NCI-H2081 treated with DMSO at 0.1 percent for 48 hours (cell line): ENCODE measurements at places on chromosomes 12 and 14.

DNA sequence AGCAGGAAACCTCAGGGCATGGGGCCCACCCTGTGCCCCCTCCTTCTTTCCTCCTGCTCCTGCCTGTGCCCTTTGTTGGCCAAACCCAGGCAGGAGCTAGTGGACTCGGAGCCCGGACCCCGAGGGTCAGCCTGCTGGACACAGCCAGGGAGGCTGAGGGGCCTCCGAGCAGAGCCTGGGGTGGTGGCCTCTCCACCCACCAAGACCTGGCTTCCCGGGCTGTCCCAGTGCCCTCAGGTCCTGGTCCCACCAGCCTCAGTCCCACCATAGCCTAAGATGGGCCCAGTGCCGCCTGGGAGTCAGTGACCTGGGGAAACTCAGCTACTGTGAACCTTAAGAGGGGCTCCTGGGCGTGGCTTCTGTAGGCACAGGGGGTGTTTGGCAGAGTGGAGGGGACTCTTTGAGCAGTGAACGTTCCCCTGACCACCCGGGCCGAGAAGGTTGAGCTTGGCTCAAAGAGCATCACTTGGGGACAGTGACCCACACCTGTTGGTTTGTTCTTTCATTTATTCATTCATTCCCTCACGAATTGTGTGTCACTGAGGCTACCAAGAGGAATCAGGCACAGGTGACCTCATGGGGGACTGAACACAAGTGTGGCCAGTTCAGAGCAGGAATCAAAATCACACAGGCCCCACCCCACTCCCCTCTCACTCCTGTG lies 266.1 kb downstream of the ADGRD1 start:
- DNase-seq = no peak

- DNase-seq = no peak
Observed at GRCh38 chr12:29581631-29582030, 84.1 kb upstream of the OVCH1 start.

GRCh38 chr12:92796650-92797049 lies 93.9 kb downstream of the PLEKHG7 start:
- DNase-seq = no peak

- DNase-seq = no peak
Observed at GRCh38 chr12:114710151-114710550, 26.2 kb upstream of the TBX3 start.

- DNase-seq = no peak
Observed at GRCh38 chr12:46260124-46260912, 8.5 kb downstream of the SLC38A1 start.

DNA sequence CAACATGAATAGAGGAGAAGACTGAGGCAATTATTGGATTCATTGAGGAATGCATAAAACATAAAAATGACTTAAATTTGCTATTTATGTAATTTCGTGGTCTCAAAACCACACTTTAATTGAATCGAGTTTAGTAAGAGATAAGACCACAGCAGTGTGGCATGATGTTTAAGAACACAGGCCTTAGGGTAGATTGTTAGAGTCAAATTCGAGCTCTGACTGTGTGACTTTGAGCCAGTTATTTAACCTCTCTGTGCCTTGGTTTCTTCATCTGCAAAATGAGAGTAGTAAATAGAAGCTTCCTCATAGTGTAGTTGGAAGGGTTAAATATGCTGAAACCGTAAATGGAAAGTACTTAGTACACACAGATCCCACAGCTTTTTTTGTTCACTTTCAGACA lies 9.3 kb upstream of the SSTR1 start:
- DNase-seq = no peak
